NCI-H1930 (cell line): ENCODE measurements at places on chromosomes 5 and 9.

- no peak for DNase-seq
These were observed 22.6 kb downstream of the DBH start for GRCh38 chr9:133658442-133659431.

- DNase-seq: no peak
These were observed 34.2 kb upstream of the MYOT start for GRCh38 chr5:137833463-137833862.

GRCh38 chr9:132645306-132645705 lies 24.5 kb downstream of the DDX31 start:
- no peak for DNase-seq

- no peak for DNase-seq
These were observed 94.8 kb upstream of the SMARCA2 start for GRCh38 chr9:1920386-1920785.

- DNase-seq: no peak
These were observed 106.1 kb upstream of the PHYKPL start for GRCh38 chr5:178338750-178339144.

- DNase-seq: no peak
These were observed 25.2 kb downstream of the LNPEP start for GRCh38 chr5:96961053-96961452.

DNA sequence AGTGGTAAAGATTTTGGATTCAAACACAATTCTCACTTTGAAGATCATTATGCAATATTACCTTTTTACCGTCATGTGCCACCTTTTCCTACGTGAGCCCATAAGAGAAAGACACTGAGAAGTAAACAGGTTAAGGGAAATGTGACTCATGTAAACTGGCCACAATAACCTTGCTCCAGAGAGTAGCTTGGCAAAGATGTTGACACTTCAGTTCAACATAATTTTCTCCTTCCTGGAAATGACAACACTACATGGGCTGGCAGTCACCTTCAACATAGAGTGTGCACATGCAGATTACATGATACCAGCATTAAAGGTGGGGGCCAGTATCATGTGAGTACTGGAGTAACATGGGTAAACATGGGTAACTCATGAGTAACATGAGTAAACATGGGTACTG lies 141.9 kb downstream of the CDK5RAP2 start:
- no peak for DNase-seq

GRCh38 chr5:38515646-38516045 lies 40.8 kb downstream of the LIFR start:
- no peak for DNase-seq

DNA sequence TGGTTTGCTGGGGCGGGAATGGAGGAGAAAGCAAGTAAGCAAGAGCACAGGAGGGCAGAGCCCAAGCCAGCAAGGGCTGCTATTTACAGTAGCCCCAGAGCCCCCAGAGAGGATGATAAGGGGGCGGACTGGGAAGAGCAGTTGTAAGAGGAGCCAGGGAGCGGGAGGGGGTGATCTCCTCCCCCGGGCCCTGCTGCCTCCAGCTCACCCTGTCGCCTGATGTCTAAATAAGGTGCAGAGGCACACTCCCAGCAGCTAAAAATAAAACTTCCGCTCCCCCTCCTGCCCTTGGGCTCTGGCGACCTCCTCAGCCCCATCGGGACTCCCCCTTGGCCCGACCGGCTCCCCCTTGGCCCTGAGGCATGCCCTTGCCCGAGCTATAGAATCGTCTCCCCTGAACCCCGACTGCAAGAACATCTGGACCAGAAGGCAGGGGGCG lies 14.4 kb upstream of the CCDC69 start:
- no peak for DNase-seq

- no peak for DNase-seq
These were observed 42.8 kb downstream of the RAPGEF1 start for GRCh38 chr9:131697097-131697496.

DNA sequence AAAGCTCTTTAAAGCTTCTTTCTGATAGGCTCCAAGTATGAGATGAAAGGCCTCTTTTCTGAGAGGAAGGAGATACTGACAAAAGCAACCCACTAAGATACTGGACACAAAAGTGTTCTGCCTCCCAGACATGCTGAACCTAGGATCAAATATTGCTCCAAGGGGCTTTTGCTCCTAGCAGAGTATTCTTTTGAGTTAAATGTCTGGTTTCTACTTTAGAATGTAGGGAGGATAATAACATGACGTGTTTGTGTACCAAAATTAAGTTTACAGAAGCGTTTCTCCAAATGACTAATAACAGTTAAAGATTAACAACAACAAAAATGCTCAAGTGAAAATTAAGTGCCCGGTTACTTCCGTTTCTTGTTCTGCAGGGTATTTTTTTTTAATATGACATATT lies 2293.3 kb upstream of the C9orf72 start:
- DNase-seq: no peak

- DNase-seq: no peak
These were observed 84.9 kb downstream of the BAAT start for GRCh38 chr9:101299901-101300300.

DNA sequence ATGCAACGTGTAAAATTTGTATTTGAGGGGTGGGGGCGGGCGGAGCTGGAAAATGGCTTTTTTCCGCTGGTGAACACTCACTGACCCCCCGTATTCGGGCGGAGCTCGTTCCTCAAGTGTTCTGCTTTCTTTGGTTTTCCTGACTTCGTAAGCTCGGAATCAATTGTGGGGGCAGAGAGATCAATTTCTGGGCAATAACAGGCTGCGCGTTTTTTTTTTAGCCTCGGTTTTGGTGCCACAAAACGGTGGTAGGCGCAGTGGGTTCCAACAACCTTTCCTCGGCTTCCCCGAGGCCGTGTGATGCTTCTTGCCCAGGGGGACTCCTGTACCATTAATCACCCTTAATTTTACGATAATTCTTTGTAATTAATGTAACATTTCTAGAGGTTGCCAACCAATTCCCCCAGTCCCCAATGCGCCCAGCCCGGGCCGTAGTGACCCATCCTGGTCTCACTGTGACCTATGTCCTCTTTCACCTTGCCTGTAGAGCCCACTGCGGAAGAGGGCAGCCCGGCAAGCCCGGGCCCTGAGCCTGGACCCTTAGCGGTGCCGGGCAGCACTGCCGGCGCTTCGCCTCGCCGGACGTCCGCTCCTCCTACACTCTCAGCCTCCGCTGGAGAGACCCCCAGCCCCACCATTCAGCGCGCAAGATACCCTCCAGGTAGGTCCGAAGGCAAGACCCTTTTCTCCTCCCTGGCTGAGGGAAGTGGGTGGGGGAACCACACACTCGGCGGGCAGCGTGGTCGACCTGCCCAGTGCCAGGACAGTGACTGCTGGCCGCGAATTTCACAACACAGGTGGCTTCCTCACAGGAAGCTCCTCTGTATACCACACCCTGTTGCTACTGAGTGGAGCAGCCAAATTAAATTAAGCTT lies 3.7 kb downstream of the NR4A3 start:
- DNase-seq: no peak

GRCh38 chr5:153707626-153708025 lies 217.2 kb downstream of the GRIA1 start:
- DNase-seq: no peak
